Hepatocyte (in vitro differentiated cells): ENCODE measurements at places on chromosomes 4 and X. TPM values are rescaled to one million over a fixed set of nuclear protein-coding genes. Genes with fewer than 3 reads are reported as not detected.
A peak's percentile ranks its signal among the peaks of the same experiment; 100 is the strongest.

VCX3A gene
- polyA plus RNA-seq, result not detected in 2 replicates

DNAAF6 gene
- not detected in 2 replicates for polyA plus RNA-seq

- peak; percentile 48 for DNase-seq
Measured at GRCh38 chr4:60805500-60806313, 394.4 kb upstream of the ADGRL3 start.

DNA sequence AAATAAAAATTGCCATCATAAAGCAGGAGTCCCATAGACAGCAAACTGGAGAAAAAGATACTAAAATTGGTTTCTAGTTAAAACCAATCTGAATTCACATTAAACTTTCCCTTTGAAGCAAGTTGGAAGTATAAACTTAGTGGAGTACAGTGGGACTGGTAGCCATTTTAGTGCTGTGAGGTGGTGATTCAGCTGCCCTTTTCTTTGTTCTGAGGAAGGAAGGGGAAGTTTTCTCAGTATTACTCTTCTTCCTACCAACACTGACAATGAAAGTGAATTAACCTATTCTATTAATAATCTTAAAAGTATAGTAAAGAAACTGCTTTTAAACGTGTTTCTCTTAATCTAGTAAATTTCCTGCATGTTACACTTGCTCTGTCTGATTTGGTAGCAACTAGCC, 36.7 kb downstream of the SLC9A6 start:
- DNase-seq, result no peak

- no peak for DNase-seq
Measured at GRCh38 chrX:110315551-110315950, 2.3 kb downstream of the AMMECR1 start.

GRCh38 chr4:77190053-77190452, 33.0 kb downstream of the CCNG2 start:
- DNase-seq, result peak; percentile 66

GRCh38 chr4:179927473-179927872, 2315.7 kb upstream of the TENM3 start:
- no peak for DNase-seq
